ENCODE measurements at places on chromosomes 3 and 15.

GRCh38 chr3:3189102-3189727 is 9.7 kb upstream of the CRBN start:
- DNase-seq = no peak

GRCh38 chr15:94205366-94205765 is 26.0 kb upstream of the MCTP2 start:
- DNase-seq = peak; percentile 77

- no peak for DNase-seq
Measured at GRCh38 chr15:52163321-52164190, 27.6 kb downstream of the GNB5 start.

GRCh38 chr3:157231071-157231470 is 71.1 kb upstream of the CCNL1 start:
- DNase-seq = no peak

GRCh38 chr3:179281825-179282224 is 30.9 kb upstream of the KCNMB3 start:
- no peak for DNase-seq

GRCh38 chr15:51737522-51738305 is at the start of gene LYSMD2:
LYSMD2 (minus strand) TSS chr15:51737655; CDS start chr15:51737622, 33 bp downstream.
- peak; percentile 85 for DNase-seq

- DNase-seq = peak; percentile 78
Measured at GRCh38 chr3:197023241-197023997, 6.2 kb downstream of the MELTF start.

GRCh38 chr3:177610686-177611633 is 413.7 kb upstream of the TBL1XR1 start:
- no peak for DNase-seq

DNA sequence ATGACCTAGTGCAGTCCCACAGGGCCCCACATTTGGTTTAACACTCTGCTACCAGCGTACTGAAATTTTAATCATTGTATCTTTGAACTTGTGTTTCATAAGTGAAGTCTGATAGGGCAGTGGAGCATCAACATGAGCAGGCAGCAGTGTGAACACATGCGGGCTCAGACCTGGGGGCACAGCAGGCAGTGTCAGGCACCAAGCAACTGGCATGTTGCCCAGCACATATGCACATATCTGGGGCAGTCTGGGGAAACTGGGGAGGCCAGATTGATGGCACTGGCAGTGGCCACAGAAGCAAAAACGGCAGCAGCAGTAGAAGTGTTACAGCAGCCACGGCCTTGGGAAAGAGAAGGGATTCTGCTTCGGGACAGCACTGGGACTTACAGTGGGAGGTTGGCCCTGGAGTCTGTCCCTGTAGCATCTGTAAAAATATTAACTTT is 353.9 kb upstream of the KCNMB2 start:
- no peak for DNase-seq

DNA sequence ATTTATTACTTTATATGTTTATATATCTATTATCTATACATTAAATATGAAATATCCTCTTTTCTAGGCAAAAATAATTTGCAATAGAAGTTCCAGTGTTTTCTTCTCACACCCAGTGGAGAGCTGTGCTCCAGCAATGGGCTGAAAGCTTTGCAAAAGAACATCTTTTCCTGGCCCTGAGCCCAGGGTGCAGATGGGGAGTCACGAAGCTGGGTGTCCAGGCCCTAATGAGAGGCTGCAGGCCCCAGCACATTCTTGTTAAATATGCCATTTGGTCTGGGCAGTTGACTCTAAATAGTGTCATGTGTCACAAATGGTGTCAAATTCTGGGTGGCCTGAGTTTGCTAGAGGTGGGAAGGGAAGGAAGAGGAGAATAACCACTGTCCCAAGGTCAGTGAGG is 5.7 kb downstream of the NTRK3 start:
- no peak for DNase-seq

- DNase-seq = no peak
Measured at GRCh38 chr15:69616558-69616957, 163.9 kb downstream of the RPLP1 start.

GRCh38 chr3:183033746-183034145 is 53.4 kb upstream of the DCUN1D1 start:
- no peak for DNase-seq

DNA sequence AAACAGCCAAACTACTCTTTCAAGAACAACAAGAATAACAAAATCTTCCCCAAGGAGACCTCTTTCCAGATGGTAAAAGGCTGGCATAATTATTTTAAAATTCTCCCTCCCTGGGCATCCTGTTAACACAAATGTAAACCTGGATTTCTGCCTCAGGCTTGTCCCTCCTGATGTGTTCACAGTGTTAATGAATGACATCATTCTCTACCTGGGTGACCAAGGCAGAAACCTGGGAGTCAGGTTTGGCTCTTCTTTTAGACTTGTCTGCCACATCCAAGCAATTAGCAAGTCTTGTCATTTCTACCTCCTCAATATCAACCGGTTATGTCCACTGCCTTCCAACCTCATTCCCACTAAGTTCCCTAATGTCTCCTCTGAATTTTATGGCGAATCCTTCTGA is 368.7 kb upstream of the TBL1XR1 start:
- no peak for DNase-seq

DNA sequence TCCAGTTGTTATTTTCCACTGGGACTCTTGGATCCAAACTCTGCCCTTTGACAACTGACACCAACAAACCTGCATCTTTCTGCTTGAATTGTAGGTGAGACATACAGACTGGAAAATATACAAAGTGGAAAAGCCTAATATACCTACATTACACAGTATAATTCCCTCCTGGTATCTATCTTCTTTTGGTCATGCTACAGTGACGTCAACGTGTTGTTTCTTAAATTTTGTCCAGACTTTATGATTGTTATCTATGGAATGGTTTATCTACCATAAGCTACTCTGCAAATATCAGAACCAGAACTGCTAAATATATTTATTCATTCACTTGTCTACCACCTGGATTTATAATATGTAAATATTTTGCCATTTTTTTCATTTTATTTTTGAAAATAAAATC is 264.3 kb upstream of the ZPLD1 start:
- DNase-seq = no peak

- no peak for DNase-seq
Measured at GRCh38 chr15:37009288-37009687, 91.1 kb downstream of the MEIS2 start.

DNA sequence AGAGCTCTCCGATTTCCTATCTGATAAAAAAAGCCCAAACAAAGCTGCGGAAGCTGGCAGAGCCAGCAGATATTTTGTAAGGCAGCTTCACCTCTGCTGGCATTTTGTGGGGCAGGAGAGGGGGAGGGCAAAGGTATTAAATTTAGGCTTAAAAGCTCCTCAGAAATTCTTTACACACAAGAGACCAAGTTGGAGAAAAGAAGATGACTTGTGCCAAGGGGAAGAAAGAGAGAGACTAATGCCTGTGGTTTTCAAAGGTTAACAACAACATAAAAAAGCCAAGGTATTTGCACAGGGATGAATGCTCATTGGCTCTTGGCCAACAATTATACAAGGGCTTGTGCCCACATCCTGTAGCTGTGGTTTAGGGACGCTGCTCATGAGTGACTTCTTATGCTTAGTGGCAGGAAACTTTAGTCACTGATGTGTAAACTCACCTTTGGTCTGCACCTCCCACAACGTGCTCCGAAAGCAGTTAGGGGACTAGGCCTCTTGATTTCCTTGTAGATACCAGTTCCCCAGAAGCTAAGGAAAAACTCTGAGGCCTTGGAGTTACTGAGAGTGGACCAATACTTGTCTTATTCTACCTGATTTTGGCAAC is 152.9 kb downstream of the TPRG1 start:
- DNase-seq = peak; percentile 86

DNA sequence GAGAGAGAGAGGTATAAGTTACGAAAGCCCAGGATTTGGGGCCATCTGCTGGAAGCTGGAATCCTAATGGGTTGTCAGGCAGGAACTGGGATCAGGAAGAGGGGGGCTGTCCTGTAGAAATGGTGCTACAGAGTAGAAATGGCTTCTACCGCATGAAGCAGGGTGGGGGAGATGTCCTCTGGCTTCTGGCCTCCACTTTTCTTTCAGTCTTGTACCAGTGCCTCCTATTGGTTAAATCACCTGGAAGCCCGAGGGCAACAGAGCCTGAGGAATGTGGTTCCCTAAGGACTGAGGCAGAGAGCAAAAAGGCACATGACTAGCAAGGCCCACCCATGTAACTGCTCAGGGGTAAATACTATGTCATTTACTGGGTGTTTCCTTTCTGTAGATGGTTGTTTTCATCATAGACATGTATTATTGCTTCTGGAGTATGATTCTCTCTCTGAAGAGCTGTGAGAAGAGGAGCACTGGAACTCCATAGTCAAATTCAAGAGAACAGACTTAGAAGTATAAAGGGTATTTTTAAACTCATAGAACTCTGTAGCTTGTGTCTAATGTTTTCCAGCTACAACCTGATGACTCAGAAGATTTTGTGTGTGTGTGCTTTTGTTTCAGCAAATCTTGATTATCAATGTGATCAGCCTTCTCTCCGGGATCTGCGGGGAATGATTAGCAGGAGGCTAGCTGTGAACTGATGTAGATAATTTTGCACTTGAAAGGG is 20.2 kb upstream of the MITF start:
- DNase-seq = no peak

DNA sequence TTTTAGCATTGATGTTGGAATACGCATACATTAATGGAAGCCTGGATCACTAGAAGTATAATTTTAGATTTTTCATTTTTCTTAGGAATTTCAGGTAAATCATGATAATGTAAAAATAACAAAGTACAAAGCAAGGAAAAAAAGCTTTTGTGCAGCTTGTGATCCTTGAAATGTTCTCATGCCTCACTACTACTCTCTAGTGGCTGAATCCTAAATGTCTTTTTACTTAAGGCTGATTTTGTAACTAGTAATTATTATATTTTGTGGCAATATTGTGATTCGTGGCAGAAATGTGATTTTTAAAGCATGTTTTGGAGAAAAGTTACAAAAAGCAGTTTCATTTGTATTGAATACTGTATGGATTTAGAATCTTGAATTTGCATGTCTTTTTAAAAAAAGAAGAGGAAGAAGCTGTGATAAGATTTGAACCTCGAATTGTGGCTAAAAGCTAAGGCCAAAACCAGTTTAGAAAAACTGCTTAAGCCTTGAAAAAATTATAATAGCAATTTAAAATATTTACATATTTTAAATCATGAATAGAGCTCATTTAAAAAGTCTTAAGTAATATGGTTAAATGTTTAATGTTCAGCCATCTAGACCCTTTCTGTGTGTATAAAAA is 39.0 kb downstream of the U2SURP start:
- peak; percentile 60 for DNase-seq

DNA sequence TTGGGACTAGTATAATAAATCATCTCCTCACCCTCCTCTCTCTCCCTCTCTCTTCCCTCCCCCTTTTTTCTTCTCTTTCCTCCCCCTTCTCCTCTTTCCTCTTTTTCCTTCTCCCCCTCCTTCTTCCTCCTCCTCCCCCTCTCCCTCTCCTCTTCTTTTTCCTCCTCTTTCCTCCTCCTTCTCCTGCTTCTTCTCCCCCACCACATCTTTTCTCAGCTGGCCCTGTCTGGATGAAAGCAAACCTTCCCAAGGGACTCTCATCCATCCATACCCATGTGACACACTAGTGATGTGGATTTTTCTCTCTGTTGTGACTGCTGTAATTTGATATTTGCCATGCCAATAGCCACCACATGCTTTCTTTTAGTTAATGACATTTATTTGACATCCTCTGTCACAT is 127.2 kb downstream of the EBLN2 start:
- DNase-seq = no peak

DNA sequence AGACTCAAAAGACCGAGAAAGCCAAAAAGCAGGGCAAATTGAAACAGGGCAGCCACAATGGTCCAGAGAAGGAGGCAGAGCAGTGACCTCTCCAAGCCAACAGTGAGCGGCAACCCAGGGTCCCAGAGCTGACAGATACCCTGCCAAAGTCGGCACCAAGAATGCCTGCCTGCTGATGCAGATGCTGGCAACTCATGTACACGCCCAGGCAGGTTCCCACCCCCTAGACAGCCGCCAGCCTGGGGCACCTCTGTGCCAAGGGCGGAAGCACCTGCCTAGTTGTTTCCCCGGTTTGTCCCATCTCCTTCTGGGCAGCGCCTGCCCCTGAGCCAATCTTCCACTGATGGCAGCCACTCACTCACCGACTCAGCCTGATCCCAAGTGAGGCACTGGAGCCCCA is 22.1 kb downstream of the KLHL25 start:
- no peak for DNase-seq
